LHCN-M2 (cell line): ENCODE measurements at places on chromosomes 7 and 10. TPM values are rescaled to one million over a fixed set of nuclear protein-coding genes. Genes with fewer than 3 reads are reported as not detected.

Gene SORCS1
- not detected in 2 replicates for total RNA-seq

DNA sequence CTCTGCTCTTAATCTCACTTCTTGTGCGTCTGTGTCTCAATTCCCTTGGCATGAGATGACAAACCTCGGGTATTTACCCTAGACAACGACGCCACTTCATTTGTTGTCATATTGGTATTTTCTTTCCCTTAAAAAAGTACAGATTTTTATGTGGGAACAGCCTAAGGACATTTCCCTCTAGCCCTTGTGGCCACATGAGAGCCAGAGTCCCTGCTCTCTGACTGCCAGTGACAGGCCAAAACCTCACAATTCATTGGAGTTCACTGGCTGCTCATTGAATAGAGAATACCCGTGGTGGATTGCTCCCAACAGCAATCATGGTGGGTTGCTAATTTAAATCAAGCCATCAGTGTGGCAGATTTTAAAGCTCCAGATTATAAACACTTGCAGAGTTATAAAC, 191.3 kb upstream of the FAM3C start:
- no peak for DNase-seq

- no peak for DNase-seq
Measured at GRCh38 chr7:92421676-92422435, 25.4 kb upstream of the GATAD1 start.

DNA sequence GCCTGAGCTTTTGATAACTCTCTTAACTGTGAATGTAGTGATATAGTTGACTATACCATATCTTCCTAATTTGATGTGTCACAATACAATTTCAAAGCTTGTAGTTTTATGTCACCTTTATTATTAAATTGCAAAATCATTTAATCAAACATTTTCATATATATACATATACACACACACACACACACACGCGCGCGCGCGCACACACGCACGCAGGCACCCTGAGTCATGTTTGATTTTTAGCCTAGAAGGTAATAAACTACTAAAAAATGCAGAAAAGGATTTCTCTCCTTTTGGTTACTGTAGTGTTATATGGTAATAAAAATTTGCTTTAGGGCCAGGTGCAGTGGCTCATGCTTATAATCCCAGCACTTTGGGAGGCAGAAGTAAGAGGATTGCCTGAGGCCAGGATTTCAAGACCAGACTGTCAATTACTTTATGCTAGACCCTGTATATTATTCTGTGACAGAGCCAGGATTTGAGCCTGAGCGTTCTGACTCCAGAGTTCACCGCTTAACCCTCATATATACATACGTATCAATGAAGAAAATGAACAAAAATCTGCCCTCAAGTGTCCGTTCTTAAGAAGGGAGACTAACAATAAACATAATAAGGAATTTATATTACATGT, 89.6 kb downstream of the PODXL start:
- DNase-seq: no peak

DNA sequence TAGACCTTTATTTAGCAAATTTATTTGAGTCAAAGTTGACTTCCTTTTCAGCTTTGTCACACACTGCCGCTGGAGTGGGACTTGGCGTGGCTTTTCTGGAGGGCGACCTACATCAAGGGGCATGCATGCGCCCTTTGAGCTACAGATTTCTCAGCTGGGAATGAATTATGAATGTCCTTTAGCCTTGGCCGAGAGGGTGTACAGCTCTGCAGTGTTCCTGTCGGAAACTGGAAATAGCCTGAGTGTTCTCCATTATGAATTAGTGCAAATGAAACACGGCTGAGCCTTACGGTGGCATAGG, 79.7 kb downstream of the GLRX3 start:
- no peak for DNase-seq

- no peak for DNase-seq
Measured at GRCh38 chr7:16656141-16656540, 10.2 kb downstream of the BZW2 start.

- DNase-seq: no peak
Measured at GRCh38 chr7:45525057-45525456, 49.1 kb upstream of the ADCY1 start.

- no peak for DNase-seq
Measured at GRCh38 chr7:101373812-101374614, 11.3 kb downstream of the COL26A1 start.

DNA sequence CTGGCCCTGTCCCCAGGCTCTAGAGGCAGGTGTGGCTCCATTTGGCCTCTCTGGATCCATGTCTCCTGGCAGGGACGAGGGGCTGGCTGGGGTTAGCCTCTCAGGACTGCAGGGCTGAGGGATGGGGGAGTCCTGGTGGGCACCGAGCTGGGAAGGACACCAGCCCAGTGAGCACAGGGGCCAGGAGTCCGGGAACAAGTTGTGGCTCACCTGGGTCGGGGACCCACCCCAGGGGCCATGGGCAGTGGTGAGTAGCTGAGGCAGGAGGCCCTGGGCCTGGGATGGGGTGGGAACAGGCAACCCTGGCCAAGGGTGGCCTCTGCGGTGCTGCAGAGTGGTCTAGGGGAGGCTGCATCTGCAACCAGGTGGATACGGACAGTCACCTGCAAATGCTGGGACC, 24.1 kb downstream of the ANTXRL start:
- no peak for DNase-seq
